Colonic mucosa (tissue), 4 donors: ENCODE measurements at places on chromosomes 1 and 21. TPM values are rescaled to one million over a fixed set of nuclear protein-coding genes. Genes with fewer than 3 reads are reported as not detected.

CDC14A gene
- total RNA-seq = 16.8 TPM

MAN1C1 gene
- 2.7 TPM for total RNA-seq

OR2AK2 gene
- total RNA-seq = not detected

TAL1 gene
- total RNA-seq = 1.2 TPM

ELF3 gene
- total RNA-seq = 1,162 TPM

GJA9 gene
- 1.7 TPM for total RNA-seq

- H3K4me3 ChIP-seq = no peak overlapping the region
- no peaks in the 10 kb centered on the region for H3K27me3 ChIP-seq
- DNase-seq = no peak
- no peaks in the 10 kb centered on the region for H3K4me1 ChIP-seq
- no peak overlapping the region for H3K27ac ChIP-seq
- no peaks in the 10 kb centered on the region for H3K36me3 ChIP-seq
These were observed 124.7 kb downstream of the EIF4G3 start for GRCh38 chr1:21052034-21052433.

DNA sequence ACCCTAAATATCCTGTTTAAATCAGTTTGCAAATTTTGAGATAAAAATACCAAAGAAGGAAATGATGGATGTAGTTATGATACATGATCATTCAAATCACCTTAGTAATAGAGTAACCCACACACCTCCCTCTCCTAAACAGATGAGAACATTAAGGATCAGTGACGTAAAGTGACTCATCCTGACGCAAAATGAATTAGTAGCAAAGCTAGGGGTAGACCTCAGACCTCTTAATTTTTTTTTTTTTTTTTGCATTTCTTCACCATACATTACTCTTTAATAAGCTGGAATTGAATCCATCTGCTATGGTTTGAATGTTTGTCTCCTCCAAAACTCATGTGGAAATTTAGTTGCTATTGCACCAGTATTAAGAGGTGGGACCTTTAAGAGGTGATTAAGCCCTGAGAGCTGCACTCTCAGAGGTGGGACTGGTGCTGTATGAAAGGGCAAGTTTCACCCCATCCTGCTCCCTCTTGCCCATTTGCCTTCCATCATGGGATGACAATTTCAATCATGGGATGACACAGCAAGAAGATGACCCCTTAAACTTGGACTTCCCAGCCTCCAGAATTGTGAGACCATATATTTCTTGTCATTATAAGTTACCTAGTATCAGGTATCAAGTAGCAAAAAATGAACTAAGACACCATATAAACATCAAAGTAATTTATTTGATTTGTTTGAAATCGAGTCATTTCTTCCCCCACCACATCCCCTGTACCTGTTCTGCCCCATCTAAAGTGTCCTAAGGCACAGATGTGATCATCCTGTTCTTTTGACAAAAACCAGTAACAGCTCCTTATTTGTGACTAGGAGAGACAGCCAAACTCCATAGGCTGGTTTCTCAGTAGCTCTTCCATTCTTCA lies 114.6 kb upstream of the DUSP10 start:
- H3K27me3 ChIP-seq = no peaks in the 10 kb centered on the region
- H3K36me3 ChIP-seq = no peaks in the 10 kb centered on the region
- no peaks in the 10 kb centered on the region for H3K4me1 ChIP-seq
- no peak for DNase-seq
- no peak overlapping the region for H3K27ac ChIP-seq

GRCh38 chr1:18716785-18717678 lies 86.4 kb downstream of the PAX7 start:
- H3K27ac ChIP-seq = no peak overlapping the region
- no peaks in the 10 kb centered on the region for H3K4me1 ChIP-seq
- H3K27me3 ChIP-seq = peaks cover 28% of the 10 kb centered on the region
- no peak overlapping the region for H3K4me3 ChIP-seq

DNA sequence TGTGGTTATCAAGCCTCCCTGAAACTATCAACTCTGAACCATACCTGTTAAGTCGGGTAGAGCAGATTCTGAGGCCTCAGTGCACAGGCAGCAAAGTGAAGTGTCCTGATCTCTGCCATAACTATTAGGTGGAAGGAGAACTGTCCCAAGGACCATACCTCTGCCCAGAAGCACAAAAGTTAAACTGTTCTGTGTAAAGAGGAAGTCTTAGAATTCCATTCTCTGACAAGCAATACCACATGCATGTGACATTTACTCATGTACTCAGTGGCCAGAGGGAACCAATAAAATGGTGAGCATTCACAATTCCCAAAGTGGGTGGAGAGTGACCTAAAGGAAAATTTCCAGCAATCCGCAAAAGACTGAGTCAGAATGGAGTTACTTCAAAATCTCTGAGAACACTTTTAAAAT lies 61.0 kb downstream of the TOR3A start:
- no peaks in the 10 kb centered on the region for H3K4me1 ChIP-seq
- DNase-seq = no peak
- H3K27ac ChIP-seq = peak overlapping the region; percentile 37
- H3K36me3 ChIP-seq = no peaks in the 10 kb centered on the region

GRCh38 chr1:41545996-41546832 lies 61.7 kb upstream of the EDN2 start:
- no peaks in the 10 kb centered on the region for H3K4me1 ChIP-seq
- no peaks in the 10 kb centered on the region for H3K27me3 ChIP-seq
- H3K36me3 ChIP-seq = no peaks in the 10 kb centered on the region
- H3K27ac ChIP-seq = no peak overlapping the region
- DNase-seq = no peak
- no peak overlapping the region for H3K4me3 ChIP-seq

- no peak overlapping the region for H3K27ac ChIP-seq
- H3K4me3 ChIP-seq = no peak overlapping the region
- peaks cover 4% of the 10 kb centered on the region for H3K4me1 ChIP-seq
- H3K36me3 ChIP-seq = peaks cover 9% of the 10 kb centered on the region
- no peak for DNase-seq
These were observed 30.2 kb downstream of the NUCKS1 start for GRCh38 chr1:205719762-205720161.

DNA sequence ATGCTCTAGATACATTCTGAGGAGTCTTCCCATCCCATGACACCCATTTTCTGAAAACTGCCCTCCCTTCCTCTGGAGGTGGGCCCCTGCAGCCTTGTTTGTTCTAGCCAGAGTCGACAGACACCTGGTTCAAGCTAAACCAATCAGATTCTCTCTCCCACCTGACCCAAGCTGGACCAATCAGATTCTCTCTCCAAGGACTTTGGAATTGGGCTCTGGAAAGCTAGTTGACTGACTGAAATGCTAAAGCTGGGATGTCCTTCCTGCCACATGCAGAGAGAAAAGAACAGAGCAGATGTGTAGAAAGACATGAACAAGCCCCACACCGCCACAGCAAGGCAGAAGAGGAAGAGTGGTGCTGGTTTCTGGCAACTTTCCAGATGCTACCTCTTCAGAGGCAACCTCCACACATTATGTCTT lies 24.6 kb downstream of the ASAP3 start:
- DNase-seq = peak; percentile 66
- H3K36me3 ChIP-seq = no peaks in the 10 kb centered on the region
- no peaks in the 10 kb centered on the region for H3K27me3 ChIP-seq
- no peak overlapping the region for H3K4me3 ChIP-seq
- no peak overlapping the region for H3K27ac ChIP-seq

DNA sequence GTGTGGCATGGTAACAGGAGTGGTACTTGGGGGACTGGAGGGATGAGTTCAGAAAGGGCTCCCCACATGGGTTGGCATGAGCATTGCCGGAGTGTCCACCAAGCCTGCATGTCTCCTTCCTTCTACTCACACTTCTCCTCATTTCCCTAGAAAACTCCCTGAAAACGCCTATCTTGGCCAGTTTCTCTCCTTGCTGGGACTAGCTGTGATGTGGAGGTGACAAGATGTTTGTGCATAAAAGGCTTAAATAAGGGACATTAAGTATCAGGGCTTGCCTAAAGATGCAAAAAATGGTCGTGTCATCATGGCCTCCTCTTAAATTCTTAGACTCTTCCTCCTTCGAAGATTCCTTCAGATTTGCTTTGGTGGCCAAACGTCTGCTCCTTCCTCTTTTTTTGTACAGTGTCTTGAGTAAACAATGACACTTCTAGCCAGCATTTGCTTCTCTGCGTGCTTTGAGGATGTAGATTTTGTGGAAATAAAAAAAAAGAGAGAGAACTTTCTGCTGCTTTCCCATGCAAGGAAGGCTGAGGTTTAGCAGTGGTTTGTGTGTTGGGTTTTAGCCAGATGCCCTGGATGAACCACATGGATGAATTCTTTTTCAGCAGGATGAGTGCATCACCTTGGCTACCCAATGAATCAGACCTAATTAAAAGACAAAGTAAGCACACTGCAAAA lies 239.1 kb upstream of the IRF2BP2 start:
- peaks cover 5% of the 10 kb centered on the region for H3K4me1 ChIP-seq
- no peak for DNase-seq
- no peaks in the 10 kb centered on the region for H3K36me3 ChIP-seq

DNA sequence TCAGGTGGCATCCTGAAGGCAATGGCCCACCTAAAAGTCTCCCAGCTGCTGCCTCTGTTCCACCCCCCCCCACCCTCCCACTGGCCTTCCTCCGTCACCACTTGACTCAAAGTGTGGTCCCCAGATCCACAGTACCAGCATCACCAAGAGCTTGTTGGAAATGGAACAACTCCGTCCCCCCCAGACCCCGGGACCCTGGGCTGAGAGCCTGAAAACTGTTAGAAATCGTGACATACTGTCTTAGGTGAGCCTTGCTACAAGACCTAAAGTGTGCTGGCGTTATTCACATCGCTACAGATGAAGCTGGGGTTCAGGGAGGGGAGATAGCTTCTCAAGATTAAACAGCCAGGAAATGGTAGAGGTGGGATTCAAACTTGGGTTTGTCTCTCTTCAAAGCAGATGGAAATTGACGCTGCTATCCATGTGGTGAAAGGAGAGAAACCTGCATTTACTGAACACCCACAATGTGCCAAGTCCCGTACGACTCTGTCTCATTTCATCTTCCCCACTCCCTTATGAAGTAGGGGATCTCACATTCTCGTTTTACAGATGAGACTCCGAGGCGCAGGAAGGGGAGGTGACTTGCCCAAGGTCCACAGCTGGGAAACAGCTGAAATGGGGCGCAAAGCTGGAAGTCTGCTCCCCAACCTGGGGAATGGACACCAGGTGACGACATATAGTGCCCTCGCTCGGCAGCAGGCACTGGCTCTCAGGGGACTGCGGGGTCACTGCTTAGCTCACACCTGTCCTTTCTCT lies 52.8 kb upstream of the IFFO2 start:
- H3K27ac ChIP-seq = no peak overlapping the region
- DNase-seq = no peak
- H3K27me3 ChIP-seq = no peaks in the 10 kb centered on the region
- H3K36me3 ChIP-seq = no peaks in the 10 kb centered on the region
- H3K4me3 ChIP-seq = no peak overlapping the region

GRCh38 chr1:31441073-31441472 lies 28.1 kb downstream of the SERINC2 start:
- DNase-seq = no peak
- H3K4me3 ChIP-seq = no peak overlapping the region
- no peaks in the 10 kb centered on the region for H3K27me3 ChIP-seq

DNA sequence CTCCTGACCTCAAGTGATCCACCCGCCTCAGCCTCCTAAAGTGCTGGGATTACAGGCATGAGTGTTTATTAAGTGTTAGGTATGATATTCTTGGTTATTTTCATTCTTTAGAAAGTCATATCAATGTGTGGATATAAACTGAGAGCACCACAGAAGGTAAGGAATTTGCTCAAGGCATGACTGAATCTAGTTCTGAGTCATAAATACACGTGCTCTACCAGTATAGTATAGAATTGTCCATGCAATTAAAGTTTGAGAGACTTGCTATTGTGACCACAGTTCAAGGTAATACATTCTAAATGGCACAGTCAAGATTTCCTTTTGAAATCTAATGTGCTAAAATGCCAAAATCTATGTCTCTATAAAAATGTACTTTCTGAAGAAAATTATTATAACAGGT lies 401.1 kb upstream of the CHRM3 start:
- H3K36me3 ChIP-seq = no peaks in the 10 kb centered on the region
- no peaks in the 10 kb centered on the region for H3K4me1 ChIP-seq
- no peak overlapping the region for H3K4me3 ChIP-seq
- no peak for DNase-seq
- no peaks in the 10 kb centered on the region for H3K27me3 ChIP-seq

- H3K27me3 ChIP-seq = no peaks in the 10 kb centered on the region
- H3K36me3 ChIP-seq = no peaks in the 10 kb centered on the region
- H3K27ac ChIP-seq = peak overlapping the region; percentile 96
- H3K4me3 ChIP-seq = peak overlapping the region; percentile 83
- H3K4me1 ChIP-seq = peaks cover 9% of the 10 kb centered on the region
- DNase-seq = peak; percentile 43
These were observed 618 bp downstream of the HNRNPR start for GRCh38 chr1:23343221-23344110.
